ENCODE measurements at places on chromosomes 3 and 15.

DNA sequence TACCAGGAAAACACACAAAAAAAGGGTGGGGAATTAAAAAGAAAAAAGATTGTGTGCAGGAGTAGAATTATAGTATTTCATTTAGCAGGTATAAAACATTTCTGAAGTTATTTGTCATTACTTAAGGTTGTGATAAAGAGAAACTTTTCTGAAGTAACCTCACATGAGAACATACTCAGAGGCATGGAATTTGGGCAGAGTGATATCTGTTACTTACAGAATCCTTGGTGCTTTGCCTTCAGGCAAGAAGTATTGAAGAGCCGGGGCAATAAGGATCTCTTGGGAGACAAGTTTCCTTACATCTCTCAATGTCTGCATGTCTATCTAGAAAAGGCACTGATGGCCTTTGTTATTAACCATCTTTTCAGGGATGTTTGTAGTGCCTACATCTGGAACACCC lies 179.7 kb upstream of the ROBO1 start:
- DNase-seq = no peak

DNA sequence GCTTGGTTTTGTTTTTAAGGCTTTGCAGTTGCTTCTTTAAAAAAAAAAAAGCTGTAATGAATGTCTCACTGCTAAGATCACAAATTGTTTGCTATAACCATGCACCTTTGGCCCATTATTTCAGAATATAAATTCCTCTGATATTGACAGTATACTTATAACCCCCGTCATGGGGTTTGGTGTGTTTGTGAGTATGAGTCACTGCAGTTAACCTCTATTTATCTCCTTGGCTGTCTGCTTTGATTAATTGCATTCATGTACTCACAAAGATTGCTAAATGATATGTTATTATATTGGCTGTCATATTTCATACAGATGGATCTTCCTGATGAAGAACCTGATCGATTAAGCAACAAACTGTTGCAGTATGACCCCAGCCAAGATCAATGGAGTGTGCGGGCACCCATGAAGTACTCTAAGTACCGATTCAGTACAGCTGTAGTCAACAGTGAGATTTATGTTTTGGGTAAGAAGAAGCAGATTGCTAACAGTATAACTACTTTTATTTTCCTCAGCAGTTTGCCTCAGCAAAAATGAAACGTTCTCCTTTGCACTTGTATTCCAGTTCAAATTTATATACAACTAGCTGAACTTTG lies 14.9 kb downstream of the KBTBD12 start:
- DNase-seq = no peak

GRCh38 chr3:113663324-113663750 lies 33.1 kb downstream of the USF3 start:
- no peak for DNase-seq

- no peak for DNase-seq
Measured at GRCh38 chr15:92892201-92892555, 7.9 kb upstream of the CHD2 start.

DNA sequence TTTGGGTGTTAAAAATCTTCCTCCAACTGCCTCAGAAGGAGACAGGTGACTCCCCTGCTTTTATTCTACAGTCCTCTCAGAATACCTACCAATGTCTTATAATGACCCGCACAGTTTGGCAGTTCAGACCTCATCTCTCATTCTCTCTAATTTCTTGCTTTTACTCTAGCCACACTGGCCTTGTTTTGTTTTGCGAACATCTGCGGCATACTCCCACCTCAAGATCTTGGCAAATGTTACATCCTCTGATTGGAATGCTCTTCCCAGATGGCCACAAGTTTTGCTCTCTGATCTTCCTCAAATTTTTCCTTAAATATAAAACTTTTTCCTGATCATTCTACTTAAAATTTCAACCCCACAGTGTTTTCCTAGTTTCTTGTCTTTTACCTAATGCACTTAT lies 94.1 kb downstream of the PLSCR2 start:
- no peak for DNase-seq

DNA sequence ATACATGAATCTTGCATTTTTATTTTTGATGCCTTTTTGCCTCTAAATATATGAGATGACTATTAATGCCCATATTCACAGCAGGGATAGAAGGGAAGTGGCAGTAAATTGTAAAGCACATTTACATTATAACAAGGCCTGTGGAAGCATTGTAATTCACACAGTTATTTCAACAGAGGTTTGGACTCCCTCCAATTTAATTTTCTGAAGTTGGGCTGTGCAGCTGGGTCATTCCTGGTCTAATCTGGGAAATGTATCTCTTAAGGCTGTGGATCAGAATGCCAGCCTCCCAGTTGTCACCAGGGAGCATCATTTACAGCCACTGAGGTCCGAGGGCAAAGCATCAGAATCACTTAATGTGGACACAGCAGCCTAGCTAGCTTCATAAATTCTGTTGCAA lies 434.5 kb downstream of the MFSD1 start:
- DNase-seq = no peak

- no peak for DNase-seq
Measured at GRCh38 chr3:147903026-147903425, 493.9 kb downstream of the ZIC1 start.

DNA sequence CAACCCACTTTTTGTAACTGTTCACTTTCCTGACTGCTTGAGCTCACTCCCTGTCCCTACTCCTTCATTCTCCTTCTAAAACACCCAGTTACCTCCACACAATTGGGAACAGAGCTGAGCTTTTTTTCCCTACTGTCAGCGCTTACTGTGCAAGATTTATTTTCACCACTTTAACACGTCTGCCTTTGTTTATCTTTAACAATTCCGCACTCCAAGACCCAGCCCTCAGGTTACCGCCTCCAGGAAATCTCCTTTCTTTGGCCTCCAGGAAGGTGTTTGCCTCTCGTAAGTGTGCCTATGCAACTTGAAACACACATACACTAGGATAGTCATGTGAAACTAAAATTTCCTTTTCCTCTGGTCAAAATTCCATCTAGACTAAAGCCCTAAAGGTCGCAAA lies 271.9 kb upstream of the TPRG1 start:
- DNase-seq = no peak

GRCh38 chr15:41870689-41871081 lies 23.2 kb downstream of the SPTBN5 start:
- peak; percentile 79 for DNase-seq

GRCh38 chr3:147189016-147189415 lies 217.3 kb downstream of the ZIC4 start:
- DNase-seq = no peak

- no peak for DNase-seq
Measured at GRCh38 chr3:99875581-99875928, 57.9 kb downstream of the CMSS1 start.

All from stimulated activated CD4-positive, alpha-beta T cell treated with anti-CD3 and anti-CD28 coated beads, Interleukin-15, amount 100 ng/mL, for 24 hours (primary cell).